ENCODE measurements at places on chromosomes 4 and X.
A peak's percentile ranks its signal among the peaks of the same experiment; 100 is the strongest.

DNA sequence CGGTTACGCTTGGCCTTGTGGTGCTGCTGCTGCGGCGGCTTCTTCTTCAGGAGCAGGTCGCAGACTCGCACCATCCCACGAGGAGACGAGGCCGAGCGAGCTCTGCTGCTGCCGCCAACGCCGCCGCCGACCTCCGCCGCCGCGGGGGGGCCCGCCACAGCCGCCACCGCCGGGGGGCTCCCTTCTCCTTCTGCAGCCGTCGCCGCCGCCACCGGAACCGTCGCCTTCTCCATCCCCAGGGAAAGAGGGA is 237 bp downstream of the ANKRD17 start:
- no peak for DNase-seq

DNA sequence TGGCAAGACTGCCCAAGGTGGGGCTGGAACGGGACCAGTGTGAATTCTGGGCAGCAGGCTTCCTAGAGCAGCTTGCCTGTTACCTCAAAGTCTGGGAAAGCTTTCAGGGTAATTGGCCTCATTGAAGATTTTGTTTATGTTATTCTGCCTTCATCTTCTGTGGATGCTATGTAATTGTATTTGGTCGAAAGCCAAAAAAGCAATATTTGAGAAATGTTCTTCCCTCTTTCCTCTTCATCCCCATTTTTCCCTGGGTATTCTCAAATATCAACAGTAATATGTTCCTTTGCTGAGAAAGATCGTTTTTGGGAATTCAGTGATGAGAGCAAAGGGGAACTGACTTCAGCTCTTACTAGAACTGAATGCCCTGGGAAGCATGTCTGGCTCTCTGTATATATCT is 12.9 kb downstream of the TMEM131L start:
- DNase-seq = peak; percentile 7

DNA sequence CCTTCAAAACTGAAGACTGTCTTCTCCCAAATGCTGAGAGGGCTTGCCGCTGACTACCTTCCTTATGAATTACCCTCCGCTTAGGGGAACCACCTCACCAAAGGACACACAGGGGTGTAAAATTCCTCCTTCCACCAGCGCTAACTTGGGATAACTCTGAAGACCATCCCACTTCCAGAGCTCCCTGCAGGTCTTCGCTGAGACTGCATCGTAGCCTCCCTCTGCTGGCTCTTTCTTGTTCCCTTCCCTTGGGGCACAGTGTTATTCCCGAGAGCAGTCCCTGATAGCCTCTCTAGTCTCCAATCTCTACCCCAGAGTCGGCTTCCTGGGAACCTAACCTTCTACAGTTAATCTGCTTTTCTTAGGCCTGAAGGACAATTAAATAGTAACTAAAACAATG is 725.5 kb upstream of the ATOH1 start:
- no peak for DNase-seq

DNA sequence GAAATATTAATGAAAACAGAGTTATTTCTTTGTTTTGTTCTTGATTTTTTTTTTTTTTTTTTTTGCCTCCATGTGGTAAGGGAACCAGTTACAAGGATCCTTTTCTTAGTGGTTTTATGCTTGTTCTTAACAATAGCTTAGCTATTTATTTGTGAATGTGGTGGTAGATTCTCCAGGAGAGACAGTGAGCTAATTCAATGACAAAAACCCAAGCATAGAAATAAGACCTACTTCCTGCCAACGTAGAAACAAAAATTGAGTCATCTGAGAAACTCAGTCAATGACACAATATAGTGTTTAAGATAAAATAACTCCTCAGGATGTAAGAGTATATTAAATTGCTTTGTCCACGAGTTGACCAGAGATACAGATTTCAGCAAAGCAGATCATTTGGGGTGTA is 863.8 kb upstream of the PABPC4L start:
- no peak for DNase-seq

GRCh38 chr4:93030670-93031069 is 726.9 kb downstream of the GRID2 start:
- no peak for DNase-seq

DNA sequence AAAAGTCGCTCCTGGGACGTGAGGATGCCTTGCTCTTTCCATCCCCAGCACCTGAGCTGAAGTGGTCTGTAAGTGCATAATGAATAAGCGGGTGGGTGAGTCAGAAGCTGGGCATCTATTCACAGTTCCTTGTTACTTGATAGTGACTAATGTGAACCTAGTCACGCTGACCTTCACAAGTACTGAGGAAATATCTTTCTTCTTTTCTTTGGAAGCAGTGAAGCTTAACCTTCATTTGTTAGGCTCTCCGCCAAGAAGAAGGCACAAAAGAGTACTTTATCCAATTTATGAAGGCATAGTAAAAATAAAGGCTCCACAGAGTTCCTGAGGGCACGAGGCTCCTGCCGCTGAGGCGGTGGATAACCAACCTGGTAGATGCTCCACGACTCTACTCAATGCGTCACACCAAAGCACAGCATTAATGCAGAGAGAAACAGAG is 475.7 kb upstream of the SLIT2 start:
- peak; percentile 59 for DNase-seq

DNA sequence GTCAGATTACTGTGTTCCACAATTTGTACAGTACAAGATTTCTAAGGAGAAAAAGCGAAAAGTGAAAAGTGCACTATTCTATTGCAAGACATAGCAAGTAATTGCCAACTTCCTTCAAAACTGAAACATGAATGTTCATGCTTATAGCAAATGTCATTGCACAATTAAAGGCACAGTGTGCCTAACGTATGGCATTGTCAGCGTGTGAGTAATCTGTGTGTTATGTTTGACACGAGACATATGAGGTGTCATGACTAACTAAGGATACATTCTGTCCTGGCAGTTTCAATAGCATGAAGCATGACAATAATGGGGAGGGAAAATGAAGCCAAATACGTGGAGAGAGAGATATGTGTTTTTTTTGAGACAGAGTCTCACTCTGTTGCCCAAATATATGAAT is 33.6 kb upstream of the TBC1D9 start:
- no peak for DNase-seq

DNA sequence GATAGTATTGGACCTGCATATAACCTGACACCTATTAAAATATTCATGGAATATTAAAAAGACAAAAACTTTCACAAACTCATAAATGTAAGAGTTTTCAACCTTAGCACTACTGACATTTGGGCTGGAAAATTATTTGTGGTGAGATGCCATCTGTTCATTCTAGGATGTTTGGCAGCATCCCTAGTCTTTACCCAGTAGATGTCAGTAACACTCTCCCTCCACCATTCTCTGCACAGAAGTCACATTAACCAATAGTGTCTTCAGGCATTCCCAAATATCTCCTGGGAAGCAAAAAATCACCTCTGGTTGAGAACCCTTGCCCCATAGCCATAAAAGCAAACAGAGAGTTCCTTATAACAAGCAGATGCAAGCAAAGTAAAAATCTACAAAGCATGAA is 41.4 kb upstream of the NDST4 start:
- DNase-seq = no peak

DNA sequence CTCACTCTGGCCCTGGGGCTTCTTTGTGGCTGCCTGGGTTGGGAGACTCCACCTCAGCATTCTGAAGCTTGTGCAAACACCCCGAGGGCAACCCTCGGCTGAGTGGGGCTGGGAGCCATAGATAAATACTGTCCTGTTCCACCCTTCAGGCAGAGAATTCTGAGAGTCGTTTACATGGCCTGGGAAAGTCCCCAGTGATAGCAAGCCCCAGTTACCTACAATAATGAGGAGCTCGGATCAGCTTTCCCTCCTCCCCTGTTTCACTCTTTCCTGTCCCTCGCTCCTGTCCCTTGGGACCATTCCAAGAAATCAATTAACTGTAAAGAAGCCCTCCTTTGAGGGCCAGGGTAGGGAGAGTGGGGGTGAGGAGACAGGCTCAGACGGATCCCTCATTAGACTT is 31.6 kb upstream of the DDX3X start:
- DNase-seq = peak; percentile 20

GRCh38 chr4:155434904-155435303 is 58.1 kb upstream of the MAP9 start:
- DNase-seq = no peak

GRCh38 chrX:139106069-139106468 is 394.6 kb upstream of the FGF13 start:
- DNase-seq = no peak

Data from NCI-H1417 (cell line).